T-helper 17 cell (primary cell): ENCODE measurements at places on chromosomes 4 and X.

- DNase-seq, result no peak
These were observed 399.9 kb downstream of the GASK1B start for GRCh38 chr4:157772907-157773306.

DNA sequence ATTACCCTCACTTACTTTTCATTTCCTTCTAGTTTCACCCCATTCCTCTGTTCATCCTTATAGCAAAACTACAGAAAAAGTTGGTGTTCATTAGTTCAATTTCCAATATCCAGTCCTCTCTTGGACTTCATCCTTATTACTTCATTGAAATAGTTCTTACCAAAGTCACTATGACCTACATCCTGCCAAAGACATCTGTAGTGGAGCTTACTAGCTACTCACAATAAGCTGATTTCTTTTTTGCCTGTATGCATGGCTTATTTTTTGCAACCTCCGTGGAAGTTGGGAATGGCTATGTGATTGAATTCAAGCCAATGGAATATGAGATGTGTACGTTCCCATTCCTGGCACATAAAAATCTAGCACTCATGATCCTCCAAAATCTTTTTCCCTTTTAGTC, 4.6 kb upstream of the CDKL2 start:
- no peak for DNase-seq

GRCh38 chr4:86895692-86896488, 3.7 kb upstream of the C4orf36 start:
- no peak for DNase-seq

- no peak for DNase-seq
These were observed 45.7 kb downstream of the C4orf50 start for GRCh38 chr4:5972571-5972970.

DNA sequence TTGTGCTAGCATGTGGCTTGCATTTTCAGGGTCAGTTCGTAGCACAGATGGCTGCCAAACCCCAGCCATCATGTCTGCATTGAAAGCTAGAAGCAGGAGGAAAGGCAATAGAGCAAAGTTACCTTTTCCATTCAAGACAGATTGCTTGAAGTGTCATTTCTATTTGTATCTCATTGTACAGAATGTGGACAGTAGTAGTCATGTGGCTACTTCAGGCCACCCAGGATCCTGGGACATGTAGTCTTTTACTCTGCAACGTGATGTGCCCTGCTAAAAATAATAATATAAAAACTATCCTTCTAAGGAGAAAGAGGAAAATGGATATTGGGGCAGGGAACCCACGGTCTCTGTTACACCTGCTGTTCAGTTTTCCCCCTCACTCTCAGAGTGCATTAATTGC, 118.4 kb downstream of the RAPGEF2 start:
- no peak for DNase-seq

- no peak for DNase-seq
These were observed 68.1 kb downstream of the FAM53A start for GRCh38 chr4:1615786-1616556.

DNA sequence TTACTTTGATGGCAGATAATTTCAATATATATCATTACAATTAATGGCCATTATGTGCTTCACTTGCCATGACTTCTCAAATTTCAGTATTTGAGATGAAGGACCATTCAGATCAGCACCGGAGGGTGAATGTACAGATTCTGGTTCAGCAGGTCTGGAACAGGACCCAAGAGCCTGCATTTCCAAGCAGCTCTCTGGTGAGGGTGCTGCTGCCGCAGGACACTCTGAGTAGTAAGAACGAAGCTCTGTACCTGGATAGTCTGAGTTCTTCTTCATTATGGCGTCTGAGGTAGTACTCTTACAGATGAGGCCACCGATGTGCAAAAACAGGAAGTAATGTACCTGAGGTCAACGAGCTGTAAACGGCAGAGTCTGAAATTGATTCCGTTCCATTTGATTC, 228.2 kb downstream of the FBXW7 start:
- DNase-seq, result no peak

DNA sequence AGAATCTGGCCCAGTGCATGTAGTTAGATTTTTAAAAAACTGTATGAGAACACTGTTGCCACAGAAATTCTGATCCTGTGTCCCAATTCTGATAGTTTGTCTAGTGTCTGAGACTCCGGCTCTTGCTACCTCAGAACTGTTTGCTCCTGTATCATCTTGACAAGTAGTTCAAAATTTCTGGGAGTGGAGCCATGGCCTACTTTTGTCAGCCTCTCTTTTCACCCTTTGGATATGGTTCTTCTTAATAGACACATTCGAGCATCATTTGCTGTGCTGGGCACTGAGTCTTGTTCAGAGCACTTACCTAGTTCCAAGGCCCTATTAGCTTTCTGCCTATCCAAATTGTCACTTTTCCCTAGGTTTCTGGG, 46.9 kb downstream of the ATP10D start:
- no peak for DNase-seq

GRCh38 chr4:14726877-14727361, 275.4 kb upstream of the CPEB2 start:
- DNase-seq, result no peak

- DNase-seq, result no peak
These were observed 212.9 kb downstream of the PDHA2 start for GRCh38 chr4:96052827-96053226.

DNA sequence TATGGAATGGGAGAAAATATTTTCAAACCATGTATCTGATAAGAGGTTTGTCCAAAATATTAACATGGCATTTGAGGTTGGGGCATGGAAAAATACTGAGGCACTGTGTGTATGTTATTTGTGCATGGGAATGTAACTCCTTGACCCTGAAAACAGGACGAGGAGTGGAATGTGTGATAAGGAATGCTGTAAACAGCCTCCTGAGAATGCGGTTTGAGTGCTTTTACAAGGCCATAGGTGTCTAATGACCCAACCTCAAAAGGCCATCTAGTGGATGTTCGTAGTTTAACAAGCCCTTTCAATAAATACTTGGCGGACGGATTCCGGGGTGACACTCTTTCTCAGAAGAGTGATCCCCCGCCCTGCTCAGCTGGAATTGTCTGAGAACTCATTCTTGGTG, 162.9 kb upstream of the USP9X start:
- no peak for DNase-seq

DNA sequence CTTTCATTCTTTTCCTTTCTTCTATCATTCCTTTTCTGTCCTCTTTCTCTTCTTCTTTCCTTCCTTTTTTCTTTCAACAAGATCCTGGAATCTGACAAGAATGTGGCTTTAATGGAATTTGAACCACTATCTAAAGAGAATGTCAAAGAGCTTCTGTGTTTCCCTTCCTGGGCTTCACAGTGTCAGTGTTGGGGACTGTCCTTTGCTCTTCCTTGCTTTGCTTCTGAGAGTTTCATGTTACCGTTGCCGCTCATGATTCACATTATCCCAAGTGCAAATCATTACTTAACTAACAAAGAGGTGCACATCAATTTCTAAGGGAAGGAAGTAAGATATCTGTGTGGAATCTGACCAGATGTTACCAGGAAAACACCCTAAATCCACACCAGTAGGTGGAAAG, 90.5 kb upstream of the DDIT4L start:
- DNase-seq, result no peak

GRCh38 chrX:124028182-124028581, 66.7 kb downstream of the STAG2 start:
- no peak for DNase-seq

DNA sequence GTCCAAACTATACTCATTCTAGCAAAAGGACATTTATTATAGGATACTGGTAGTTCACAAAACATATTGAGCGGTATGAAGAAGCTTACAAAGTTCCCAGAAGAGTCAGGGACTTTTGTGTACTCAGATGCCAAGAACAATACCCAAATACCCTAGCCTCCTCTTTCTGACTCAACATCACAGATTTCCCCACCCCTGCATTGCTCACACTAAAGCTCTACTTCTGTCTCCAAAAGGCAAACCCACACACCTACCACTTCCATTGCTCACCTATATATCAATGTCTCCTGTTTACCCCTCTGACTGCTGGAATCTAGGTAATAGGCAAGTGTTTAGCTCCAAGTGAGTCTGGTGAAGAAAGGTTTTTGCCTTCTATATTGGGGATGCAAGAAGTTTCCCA, 100.7 kb upstream of the HCCS start:
- DNase-seq, result no peak

DNA sequence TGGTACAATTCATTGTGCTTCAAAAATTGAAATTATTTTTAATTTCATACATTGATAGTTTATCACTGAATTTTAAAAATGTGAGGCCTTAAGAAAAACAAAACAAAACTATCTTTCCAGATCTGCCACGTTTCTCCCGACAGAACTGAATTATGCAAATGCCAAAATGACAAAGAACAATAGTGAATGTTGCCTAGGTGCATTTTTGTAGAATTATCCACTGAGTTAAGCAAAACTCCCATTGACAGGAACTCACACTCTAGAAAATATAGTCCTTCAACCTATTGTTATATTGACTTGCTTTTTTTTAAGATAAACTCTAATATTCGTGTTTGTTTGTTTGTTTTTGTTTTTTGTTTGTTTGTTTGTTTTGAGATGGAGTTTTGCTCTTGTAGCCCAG, 6.5 kb downstream of the PCGF3 start:
- no peak for DNase-seq

- DNase-seq, result no peak
These were observed 95.7 kb downstream of the RBMX2 start for GRCh38 chrX:130497531-130497930.

- no peak for DNase-seq
These were observed at the start of gene CLTRN for GRCh38 chrX:15664487-15665444. Gene CLTRN, minus strand, starts transcription at chrX:15664805. Its CDS starts 30 bp downstream, at chrX:15664775.

DNA sequence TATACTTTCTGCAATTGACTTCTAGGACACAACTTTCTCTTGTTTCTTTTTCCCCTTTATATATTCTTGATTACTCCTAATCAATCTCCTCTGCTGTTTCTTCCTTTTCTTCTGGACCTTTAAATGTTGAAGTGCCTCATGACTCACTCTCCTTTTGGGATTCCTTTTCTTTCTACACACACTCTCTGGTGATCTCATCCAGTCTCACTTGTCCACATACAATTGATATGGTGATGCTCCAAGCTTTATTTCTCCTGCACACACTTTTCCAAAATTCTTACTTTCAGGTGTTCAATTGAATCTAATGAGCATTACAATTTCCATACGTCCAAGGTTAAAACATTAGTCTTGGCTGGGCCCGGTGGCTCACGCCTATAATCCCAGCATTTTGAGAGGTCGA, 794.8 kb upstream of the EPHA5 start:
- no peak for DNase-seq

DNA sequence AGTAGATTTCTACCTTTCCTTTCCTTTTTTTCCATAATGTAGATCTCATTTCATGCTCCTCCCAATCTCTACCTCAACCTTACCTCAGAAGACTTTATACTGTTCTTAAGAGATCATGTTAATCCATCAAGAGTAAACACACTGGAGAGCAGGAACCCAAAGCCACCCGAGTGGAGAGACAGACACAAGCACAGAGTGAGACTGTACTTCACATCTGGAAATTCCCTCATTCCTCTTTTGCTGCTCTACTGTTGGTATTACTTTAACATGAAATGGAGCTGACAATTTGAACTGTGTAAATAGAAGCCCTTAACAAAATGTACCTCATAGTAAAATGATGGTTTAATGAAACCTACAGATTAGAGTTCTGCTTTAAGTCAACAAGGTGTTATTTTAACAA, 105.7 kb upstream of the RASGEF1B start:
- no peak for DNase-seq

GRCh38 chrX:38112566-38112965, 106.2 kb downstream of the SYTL5 start:
- DNase-seq, result no peak

DNA sequence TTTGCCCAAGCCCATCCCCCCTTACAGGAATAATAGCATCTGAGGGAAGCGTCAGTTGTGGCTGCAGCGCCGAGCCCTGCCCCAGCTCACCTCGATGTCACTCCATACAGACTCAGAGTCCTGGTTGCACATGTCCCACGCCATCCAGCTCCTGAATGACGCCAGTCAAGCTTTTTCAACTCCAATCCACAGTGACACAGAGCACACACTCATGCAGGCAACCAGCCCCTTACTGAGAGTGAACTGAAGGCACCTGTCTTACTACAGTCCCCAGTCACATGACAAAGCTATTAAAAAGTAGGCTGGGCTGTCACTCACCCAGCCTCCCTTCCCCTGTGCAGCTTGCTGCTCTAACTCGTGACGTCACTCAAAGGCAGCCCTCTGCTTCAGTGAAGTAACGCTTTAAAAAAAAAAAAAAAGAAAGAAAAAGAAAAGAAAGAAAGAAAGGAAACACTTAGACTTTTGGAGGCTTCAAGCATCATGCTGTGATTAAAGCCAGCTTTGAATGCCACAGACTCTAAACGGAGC, at the start of gene PPARGC1A:
TSS of gene PPARGC1A (minus strand) at position 234 of the 528 bp plus-strand sequence. CDS start at position 144, 90 bp downstream.
- DNase-seq, result no peak

DNA sequence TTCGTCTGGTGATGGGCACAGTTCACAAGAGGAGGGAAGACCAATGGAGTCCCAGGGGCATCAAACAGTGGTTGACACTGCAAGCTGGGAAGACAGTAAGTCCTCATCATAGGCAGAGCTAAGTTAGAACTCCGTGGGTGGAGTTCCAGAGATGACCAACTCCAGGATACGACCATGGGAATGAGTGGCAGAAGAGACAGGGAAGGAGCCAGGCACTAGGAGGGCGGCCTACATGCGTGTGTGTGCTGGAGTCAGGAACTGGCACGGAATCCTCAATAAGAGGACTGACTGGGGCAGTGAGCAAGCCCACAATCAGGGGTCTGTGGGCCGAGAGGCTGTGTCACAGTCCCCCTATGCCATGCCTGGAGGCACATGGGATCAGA, 30.4 kb upstream of the IRAK1 start:
- no peak for DNase-seq

DNA sequence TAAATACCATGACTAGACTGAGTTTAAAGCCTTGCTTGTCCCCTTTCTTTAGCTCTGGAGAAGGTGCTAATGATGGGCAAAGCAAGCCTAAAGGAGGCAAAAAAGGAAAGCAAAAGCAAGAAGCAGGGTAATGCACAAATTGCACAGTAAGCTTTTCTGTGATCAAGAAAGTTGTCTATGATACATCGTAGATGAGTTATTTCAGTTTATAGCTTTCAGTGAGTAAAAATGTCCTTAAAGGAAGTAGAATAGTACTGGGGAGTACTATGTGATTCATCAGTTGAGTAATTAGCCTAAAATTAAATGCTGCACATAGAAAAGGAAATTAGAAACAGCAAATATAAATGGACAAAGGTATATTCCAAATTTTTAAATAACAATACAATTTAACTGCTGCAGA, 50.2 kb upstream of the PDE5A start:
- no peak for DNase-seq

GRCh38 chr4:1239950-1240307, 9.0 kb downstream of the CTBP1 start:
- no peak for DNase-seq
